ENCODE measurements at places on chromosomes 6 and 20. TPM values are rescaled to one million over a fixed set of nuclear protein-coding genes. Genes with fewer than 3 reads are reported as not detected.

The FOXS1 gene
- 15.2 TPM for total RNA-seq

The BFSP1 gene
- 8.6 TPM for total RNA-seq

The MOXD1 gene
- total RNA-seq = 115 TPM

The NUP153 gene
- 20.4 TPM for total RNA-seq

The RAMACL gene
- 0.49 TPM for total RNA-seq

The SSTR4 gene
- not detected for total RNA-seq

The ADTRP gene
- 0.51 TPM for total RNA-seq

The ENPP5 gene
- 3.8 TPM for total RNA-seq

The CENPW gene
- total RNA-seq = 3.9 TPM

The SOX18 gene
- not detected for total RNA-seq

The TMC2 gene
- total RNA-seq = not detected

The MDFI gene
- 47.9 TPM for total RNA-seq

The GABRR2 gene
- total RNA-seq = 0.13 TPM

The ME1 gene
- 14.3 TPM for total RNA-seq

The COL19A1 gene
- not detected for total RNA-seq

The PEX3 gene
- total RNA-seq = 10.1 TPM

The ABHD12 gene
- 62.9 TPM for total RNA-seq

The POU5F1 gene
- total RNA-seq = 4.4 TPM
